Natural killer cell (primary cell): ENCODE measurements at places on chromosomes 1 and 21. TPM values are rescaled to one million over a fixed set of nuclear protein-coding genes. Genes with fewer than 3 reads are reported as not detected.

USP33 gene
- 101 TPM for total RNA-seq

CYP4A22 gene
- total RNA-seq: not detected

RAB7B gene
- total RNA-seq: not detected

SUSD4 gene
- total RNA-seq: not detected

MNDA gene
- total RNA-seq: 7.0 TPM

FCGR1A gene
- 0.48 TPM for total RNA-seq

RNU1-2 gene
- 2,937 TPM for total RNA-seq

YBX1 gene
- total RNA-seq: 239 TPM

MCOLN2 gene
- 3.8 TPM for total RNA-seq

CYP4X1 gene
- not detected for total RNA-seq

TNFRSF14 gene
- total RNA-seq: 262 TPM

SPATA45 gene
- total RNA-seq: not detected

LCE1A gene
- not detected for total RNA-seq

NBPF4 gene
- total RNA-seq: not detected

SMIM34 gene
- not detected for total RNA-seq

RPTN gene
- total RNA-seq: not detected

SLC2A5 gene
- total RNA-seq: not detected
